ENCODE measurements at places on chromosomes 16 and 17.

- DNase-seq: no peak
Measured at GRCh38 chr16:86085161-86085611, 186.2 kb downstream of the IRF8 start.

DNA sequence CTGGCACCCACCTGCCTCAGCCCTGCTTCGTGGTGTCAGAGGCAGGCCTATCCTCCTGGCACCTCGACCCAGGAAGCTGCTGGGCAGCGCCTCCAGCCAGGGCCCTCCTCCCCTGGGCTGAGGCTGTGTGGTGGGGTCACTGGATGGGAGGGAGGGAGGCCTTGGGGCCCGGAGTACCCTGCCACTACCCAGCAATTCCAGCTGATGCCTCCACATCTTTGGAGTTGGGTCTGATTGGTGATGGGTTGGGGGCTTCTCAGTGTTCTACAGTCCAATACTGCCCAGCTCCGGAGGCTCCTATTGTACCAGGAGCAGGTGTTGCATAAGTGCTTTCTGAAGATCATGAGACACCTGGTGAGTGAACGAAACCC lies 48.0 kb downstream of the USP22 start:
- no peak for DNase-seq

DNA sequence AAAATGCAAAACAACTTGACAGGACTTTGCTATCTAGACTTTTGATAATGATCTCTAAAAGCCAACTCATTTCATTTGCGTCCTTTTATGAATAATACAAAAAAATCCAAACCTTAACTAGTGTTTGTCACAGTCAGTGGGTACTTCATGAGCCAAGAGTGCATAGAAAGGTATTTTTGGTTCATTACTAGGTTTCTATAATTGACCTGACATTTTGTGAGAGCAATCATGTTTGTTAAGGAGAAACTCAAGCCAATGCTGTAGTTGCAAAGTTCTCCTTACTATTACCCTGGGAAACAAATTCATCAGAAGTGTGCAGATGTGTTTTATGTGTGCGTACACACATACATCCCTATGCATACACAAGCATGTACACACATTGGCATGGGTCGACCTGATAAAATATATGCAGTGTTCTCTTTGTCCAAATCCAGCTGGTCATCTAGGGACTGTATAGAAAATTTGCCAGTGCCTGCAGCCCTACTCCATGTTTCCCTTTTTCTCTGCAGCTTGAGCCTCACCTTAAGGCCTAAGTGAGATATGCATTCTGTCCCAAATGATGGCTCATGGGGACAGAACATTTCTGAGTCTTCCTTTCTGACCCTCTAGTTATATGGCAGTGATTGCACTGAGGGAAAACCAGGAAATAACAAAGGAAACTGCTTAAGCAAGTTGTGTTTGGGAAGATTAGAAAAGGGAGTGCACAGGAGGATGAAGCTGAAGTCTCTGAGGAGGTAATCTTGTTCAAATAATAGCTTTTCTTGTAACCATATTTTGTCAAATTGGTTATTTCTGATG lies 128.1 kb downstream of the CDH13 start:
- DNase-seq: no peak

- no peak for DNase-seq
Measured at GRCh38 chr16:67027046-67027445, 1.9 kb upstream of the CBFB start.

GRCh38 chr16:49725651-49726050 lies 130.3 kb downstream of the ZNF423 start:
- no peak for DNase-seq

Data from inflammatory macrophage (primary cell).